Left hindlimb (tissue), 1 donor: ENCODE measurements at places on chromosomes 13 and 19.

DNA sequence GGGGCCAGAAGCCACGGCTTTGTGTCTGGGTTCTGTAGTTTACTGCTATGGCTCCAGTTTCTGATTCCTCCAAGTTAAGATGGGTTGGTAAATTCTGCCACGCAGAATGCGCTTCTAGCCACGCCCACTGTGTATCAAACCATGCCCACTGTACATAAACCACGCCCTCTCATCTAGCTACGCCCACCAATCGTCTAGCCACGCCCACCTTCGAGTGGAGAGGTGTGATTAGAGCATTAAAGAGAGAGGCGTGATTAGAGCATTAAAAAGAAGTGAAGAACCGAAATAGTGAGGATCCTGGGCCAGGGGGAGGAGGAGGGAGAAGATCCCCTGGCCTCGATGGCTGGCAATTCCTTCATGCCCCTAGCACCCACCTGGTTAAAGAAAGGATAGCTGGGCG is 43.7 kb upstream of the ADGRE5 start:
- no peak for DNase-seq

- DNase-seq = no peak
Observed at GRCh38 chr13:30156826-30157615, 150.3 kb downstream of the KATNAL1 start.

DNA sequence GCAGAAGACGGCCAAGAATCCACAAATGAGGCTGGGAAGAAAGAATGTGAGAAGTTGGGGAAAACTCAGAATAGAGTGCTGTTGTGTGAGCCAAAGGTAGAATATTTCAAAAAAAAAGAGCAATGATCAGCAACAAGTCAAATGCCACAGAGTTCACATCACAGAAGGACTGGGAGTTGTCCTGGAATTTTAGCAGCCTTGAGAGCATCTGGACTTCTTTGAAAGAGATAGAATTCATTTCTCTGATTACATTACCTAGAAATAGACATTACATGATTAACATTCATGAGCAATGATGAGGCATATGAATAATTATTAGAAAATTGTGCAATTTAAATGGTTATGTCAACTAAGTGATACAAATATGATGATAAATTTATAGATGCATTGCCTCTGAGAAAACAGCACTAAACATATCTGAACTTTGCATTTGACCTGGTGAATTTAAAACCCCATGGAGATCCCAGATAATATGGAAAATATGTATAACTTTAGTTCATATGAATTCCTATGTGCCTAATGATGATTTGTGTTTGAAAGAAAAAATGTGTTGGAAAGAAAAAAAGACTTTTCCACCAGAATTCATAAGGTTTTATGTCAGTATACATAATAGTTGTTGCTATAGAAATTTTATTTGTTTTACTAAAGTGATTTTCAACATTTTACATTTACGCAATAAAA is 186.2 kb downstream of the POSTN start:
- no peak for DNase-seq

DNA sequence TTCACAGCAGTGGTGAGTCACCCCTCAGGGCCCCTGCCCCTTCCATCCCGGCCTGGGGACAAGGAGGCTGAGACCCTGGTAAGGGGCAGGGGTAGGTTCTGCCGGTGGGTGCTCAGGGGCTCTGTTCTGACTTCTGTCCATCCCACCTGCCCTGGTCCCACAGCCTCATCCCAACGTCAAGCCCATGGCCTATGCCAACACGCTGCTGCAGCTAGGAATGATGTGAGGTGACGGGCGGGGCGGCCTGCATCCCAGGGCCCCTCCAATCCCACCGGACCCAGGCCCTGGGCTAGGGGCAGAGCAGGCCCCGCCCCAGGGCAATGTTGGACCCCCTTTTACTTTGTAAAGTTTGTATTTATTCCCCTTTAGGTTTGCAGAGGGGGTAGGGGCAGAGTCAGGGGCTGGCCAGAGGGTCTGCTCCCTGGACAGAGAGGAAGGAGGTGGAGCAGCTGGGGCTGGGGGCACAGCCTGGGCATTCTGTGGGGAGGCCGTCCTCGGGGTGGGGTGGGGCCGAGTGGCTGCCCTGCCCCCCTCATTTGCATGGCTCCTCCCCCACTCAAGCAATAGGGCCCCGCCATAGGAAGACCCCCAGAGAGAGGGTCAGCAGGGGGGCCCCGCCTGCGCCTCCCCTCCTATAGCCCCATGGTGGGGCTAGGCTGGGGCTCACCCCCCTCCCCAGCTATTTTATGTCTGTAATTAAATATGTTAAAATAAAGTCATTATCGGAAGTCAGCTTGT is 23.1 kb downstream of the CCDC8 start:
- DNase-seq = no peak

DNA sequence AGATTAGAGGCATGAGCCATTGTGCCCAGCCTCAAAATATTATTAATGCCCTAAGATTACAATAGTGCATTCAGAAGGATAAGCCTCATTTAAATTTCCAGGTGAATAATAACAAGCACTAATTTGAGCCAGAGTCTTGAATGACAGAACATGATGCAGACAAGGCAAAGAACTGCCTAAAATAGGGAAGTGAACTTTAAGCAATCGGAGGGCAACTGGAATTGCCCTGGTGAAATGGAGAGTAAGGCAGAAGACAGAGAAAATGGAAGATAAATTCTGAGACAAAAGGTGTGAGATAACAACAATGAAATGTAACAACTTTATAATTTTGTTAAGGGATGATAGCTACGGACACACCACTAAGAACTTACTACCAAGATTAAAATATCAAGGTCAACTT is 199.9 kb downstream of the DIAPH3 start:
- no peak for DNase-seq

- no peak for DNase-seq
Observed at GRCh38 chr13:58767566-58767965, 1136.0 kb downstream of the PCDH17 start.

DNA sequence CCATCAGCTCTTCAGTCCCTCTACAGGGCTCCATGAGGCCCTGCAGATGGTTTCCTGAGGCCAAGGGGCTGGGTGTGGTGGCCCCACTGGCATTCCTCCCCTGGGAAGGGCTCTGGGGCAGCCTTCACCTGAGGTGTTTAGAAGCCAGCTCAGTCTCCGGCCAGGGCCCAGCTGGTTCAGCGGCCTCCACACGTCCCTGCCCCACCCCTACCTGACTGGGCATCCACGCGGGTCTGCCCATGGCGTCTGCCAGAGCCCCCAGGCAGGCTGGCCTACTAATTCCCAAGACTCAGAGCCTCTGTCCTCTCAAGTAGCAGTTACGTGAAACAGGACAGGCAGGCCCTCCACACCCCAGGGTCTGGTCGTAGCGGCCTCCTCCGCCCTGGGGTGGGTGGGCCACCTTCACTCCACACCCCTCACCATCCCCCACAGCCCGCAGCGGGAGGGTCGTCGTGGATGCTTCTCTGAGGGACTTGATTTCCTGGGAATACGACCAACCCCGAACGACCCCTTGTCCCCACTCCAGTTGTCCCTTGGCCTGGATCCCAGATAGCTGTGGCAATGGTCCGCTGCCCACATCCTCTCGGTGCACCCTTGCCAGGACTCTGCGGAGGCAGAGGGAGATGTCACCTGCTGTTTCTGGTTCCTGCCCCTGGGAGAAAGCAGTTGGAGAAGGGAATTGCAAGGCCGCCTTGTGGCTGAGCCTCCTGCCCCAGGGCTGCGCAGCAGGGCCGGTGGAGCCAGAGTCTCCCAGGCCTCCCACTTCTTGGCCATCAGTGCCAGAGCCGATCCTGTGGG is 24.3 kb downstream of the CAPN12 start:
- DNase-seq = no peak

DNA sequence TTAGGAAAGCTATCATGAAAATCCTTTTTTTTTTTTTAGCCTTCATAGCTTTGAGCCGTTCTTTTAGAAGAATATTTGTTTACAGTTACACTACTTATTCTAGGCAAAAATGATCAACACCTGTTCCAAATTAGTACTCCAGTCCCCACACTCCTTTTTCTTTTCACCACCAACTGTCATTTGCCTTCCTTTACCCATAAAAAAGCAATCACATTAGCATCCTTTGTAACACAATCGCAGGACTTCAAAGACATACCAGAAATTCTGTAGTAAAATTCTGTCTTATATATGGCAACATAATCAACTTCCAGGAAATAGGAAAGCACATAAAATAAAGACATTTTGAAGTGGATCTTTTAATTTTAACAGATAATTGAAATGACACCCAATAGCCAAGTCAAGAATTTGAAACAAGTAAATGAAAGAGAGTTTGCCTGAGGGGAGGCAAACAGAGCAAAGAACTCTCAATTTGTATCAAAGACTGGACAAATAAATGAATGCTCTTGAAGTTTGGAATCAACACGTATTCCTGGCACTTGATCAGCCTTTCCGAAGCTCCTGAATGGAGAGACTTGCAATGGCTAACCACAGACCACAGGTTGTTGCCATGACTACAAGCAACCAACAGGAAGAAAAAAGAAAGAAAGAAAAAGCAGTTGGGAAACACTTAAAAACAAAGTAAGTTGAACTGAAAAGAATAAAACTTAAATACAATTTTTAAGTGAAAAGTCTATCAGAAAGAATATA is 206.8 kb downstream of the PCDH9 start:
- DNase-seq = peak; percentile 47

- no peak for DNase-seq
Observed at GRCh38 chr19:20660473-20661140, 764 bp downstream of the ZNF626 start.

- no peak for DNase-seq
Observed at GRCh38 chr19:36456831-36457230, 32.5 kb downstream of the ZNF566 start.

GRCh38 chr13:64723724-64724123 is 2506.4 kb downstream of the PCDH9 start:
- no peak for DNase-seq

GRCh38 chr13:24822640-24823039 is 58.7 kb downstream of the RNF17 start:
- no peak for DNase-seq

GRCh38 chr13:78139765-78140164 is 221.1 kb upstream of the EDNRB start:
- DNase-seq = no peak

GRCh38 chr13:110309661-110310524 is 2.8 kb downstream of the COL4A2 start:
- no peak for DNase-seq

- no peak for DNase-seq
Observed at GRCh38 chr13:37340901-37341670, 235.6 kb upstream of the CSNK1A1L start.

- no peak for DNase-seq
Observed at GRCh38 chr13:75384879-75385707, 96.9 kb downstream of the TBC1D4 start.

GRCh38 chr19:18023622-18024251 is 15.8 kb downstream of the ARRDC2 start:
- DNase-seq = peak; percentile 82

- DNase-seq = no peak
Observed at GRCh38 chr13:45779901-45780300, 71.7 kb downstream of the SIAH3 start.

DNA sequence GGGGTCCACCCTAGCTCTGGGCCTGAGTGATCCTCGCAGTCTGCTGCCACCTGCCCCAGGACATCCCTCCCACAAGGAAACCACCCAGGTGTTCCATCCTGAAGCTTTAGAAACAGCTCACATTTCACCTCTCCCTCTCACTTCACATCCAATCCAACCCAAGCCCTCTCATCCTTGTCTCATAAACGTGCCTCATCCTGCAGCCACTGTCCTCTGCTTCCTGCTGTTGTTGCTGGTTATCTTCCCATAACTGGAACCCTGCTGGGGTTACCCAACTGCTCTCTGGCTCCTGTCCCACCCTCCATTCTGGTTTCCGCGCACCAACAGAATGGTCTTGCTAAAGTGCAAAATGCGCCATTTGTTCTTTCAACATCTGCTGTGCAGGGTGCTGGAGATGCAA is 59.7 kb upstream of the MTIF3 start:
- no peak for DNase-seq

GRCh38 chr19:52662631-52663030 is 24.5 kb upstream of the ZNF83 start:
- no peak for DNase-seq

- DNase-seq = no peak
Observed at GRCh38 chr19:17436874-17437267, 11.6 kb downstream of the TMEM221 start.

DNA sequence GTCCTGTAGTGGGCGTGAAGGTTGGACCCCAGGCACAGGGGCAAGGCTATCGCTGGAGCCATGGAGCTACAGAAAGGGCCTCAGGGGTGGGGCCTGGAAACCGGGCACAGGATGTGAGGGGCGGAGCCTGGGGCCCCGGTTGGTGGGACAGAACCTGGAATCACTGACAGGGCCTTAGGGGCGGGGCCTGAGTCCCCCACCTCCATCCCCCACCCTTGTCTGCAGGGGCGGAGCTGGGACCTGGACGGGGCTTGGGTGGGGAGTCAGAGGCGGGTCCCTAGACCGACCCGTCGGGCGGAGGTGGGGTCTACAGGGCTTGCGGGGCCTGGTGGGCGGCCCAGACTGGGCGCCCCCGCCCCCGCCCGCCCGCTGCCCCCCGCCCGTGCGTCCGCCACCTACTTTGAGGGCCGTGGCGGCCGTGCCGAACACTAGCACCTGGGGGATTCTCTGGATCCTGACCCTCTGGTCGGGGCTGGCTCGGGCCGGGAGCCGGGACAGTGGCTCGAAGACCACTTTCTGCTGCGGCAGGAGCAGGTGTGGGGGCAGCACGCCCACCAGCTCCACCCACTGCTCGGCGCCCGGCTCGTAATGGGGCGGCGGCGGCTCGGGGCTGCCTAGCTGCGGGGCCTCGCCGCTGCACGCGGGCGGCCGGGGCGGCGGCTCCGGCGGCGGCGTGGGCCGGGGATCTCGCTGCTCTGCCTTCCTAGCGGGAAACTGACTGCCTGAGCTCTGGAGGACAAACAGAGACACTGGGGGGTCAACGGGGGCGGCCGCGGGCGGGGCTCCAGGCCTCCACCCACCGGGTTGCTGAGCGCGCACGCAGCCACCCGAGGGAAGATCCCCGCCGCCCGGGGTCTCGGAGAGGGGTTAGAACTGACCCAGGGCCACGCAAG is 26.3 kb downstream of the DCAF15 start:
- peak; percentile 96 for DNase-seq

DNA sequence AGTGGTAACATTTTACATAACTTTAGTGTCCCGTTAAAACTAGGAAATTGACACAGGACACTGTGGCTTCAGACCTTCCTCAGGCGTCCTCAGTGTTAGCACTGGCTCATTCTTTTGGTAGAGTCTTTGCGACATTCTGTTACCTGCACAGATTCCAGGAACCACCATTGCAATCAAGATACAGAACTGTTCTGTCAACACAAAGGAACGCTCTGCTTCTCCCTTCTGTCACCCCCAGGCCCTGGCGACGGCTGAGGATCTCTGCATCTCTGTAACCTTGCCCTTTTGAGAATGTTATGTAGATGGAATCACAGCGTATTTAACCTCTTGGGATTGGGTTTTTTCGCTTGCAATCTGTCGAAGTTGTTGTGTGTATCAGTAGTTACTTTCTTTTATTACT is 22.6 kb downstream of the KDM4B start:
- no peak for DNase-seq

- DNase-seq = no peak
Observed at GRCh38 chr19:732148-733069, 18.5 kb upstream of the MISP start.

DNA sequence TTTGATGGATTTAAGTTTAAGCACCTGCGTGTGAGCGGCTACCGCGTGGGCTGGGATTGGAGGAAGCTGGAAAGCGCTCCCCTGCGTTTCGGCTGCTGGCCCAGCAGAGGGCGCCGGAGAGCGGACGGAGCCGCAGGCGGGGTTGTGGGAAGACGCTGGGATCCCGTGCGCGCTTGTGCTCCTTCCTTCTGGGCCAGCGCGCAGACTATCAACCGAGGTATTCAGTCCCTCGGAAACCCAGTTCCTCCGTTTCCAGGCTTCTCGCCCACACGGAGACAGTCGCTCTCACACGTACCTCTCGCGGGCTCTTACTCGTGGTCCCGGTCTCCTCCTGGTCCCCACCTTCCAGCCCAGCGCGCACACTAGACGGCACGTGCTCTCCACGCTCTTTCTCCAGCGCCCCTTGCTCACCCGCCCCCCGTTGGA is 28.8 kb downstream of the EPN1 start:
- DNase-seq = no peak
